ENCODE measurements at places on chromosomes 1 and 21. TPM values are rescaled to one million over a fixed set of nuclear protein-coding genes. Genes with fewer than 3 reads are reported as not detected.

Gene RNU1-4
- under 0.01 TPM for total RNA-seq

Gene DEPDC1
- 8.8 TPM for total RNA-seq

Gene KLHDC7A
- total RNA-seq: not detected

Gene KLF18
- total RNA-seq: not detected

Gene COL11A1
- 0.26 TPM for total RNA-seq

Gene HUNK
- under 0.01 TPM for total RNA-seq

Gene F11R
- total RNA-seq: 0.66 TPM

Gene SPRR1A
- not detected for total RNA-seq

Gene TFF2
- not detected for total RNA-seq

Gene TYW3
- total RNA-seq: 15.9 TPM

Gene PTCH2
- 0.50 TPM for total RNA-seq

Gene HSD3B1
- not detected for total RNA-seq

Gene PLA2G2C
- not detected for total RNA-seq

Gene FCRL4
- not detected for total RNA-seq
